ENCODE measurements at places on chromosomes 11 and 22.
A peak's percentile ranks its signal among the peaks of the same experiment; 100 is the strongest.

- no peak for DNase-seq
Measured at GRCh38 chr11:18471995-18472394, 16.3 kb downstream of the LDHAL6A start.

DNA sequence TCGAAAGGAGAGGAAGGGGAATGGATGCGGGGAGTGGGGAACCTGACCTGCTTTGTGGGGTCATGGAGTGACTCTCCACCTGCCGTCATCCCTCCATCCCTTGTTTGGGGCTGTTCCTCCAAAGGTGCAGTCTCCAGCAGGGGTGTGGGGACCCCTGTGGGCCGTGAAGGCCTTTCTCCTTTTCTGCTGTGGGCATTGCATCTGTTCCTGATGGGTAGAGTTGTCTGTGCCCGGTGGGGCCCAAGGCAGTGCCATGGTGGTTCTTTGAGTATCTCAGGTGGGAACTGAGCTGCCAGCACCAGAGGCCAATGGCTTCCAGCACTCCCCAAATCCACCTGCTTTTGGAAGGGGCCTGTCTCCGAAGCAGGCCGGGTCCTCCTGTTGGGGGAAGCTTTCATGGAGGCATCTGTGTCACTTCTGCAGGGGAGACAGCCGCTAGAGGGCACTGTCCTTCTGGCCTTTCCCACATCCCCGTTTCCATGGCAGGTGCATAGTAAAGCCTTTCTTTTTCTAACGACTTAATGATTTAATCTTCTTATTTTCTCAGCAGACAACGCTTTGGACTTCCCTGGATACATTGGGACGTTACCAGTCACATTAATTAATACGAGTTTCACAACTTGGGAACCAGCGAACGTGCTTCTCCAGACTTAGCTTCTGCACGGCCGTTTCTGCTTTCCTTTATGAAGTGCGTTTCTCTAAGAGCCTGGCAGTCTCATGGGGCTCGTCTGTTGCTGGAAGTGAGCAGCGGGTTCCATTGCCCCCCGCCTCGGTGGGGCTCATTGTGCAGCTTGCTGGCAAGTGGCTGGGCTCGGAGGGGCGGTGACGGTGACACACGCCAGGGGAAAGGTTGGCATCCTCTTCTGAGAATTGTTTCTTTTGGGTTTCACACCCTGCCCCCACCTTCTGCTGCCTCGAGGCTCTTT lies 57.1 kb downstream of the PARVB start:
- DNase-seq = peak; percentile 61

DNA sequence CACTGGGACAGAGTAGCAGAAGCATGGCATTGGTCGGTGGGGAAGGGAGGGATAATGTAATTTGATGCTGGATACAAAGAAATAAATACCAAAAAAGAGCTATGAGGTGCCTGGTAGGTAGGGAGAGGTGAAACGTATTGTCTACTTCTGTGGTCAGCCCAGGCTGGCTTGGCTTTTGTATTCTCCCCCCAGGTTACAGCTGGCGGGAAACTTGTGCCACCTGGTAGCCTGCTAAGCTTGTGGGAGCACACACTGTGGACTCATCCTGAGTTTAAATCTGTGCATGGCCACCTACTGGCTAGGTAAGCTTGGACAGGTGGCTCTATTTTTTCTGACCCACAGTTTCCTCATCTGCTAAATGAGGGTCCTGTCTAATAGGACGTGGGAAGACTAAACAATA lies 165.2 kb upstream of the E2F8 start:
- no peak for DNase-seq

DNA sequence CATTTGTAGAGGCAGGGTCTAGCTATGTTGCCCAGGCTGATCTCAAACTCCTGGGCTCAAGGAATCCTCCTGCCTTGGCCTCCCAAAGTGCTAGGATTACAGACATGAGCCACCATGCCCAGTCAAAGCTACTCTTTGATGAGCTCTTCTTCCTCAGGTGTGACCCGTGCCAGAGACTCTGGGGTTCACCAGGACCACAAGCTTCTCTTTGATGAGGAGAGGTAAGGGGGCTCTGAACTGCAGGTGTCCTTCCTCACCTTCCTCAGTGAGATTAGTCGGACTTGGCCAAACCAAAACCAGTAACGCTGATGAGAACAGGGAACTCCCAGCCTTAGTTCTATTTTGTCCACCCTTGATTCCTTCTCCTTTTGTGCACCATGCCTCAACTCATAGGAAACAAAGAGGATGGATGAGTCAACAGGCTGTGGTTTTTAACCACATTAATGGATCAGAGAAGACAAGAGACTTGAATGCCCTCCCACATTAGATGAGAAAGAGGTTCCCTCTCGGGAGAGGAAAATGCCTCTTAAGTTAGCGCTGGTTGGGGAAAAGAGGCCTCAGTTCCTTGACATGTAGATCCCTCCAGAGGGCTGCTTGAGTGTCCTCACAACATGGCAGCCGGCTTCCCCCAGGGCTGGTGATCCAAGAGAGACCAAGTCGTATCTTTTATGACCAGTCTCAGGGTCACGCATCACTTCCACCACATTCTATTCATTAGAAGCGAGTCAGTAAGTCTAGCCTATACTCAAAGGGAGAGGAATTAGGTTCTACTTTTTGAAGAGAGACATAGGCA lies 25.7 kb upstream of the CTR9 start:
- no peak for DNase-seq

DNA sequence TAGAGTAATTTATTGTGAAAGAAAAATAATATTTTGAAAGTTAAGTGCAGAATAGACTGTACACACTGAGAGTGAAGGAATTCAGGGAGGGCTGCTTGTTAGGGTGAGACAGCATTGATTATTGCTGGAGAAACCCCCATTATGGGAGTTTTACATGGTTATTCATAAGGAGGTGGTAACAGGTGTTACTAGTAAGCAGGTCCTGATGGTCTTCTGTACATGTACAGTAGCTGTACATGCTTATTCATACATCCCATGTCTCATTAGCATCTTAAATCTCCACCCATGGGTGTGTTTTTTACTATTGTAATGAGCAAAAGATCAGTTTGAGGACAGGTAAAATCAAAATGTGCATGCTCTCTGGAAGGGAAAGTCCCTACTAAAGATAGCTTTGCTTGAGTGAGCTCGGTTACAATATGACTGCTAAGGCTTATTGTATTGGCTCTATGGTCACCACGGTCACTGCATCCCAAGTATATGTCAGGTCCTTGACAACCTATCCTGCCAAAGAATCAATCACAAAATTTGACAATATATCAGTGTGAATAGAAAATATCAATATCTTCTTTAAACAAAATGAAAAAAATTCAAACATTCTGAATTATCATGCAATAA lies 6.2 kb downstream of the KDM4F start:
- no peak for DNase-seq

DNA sequence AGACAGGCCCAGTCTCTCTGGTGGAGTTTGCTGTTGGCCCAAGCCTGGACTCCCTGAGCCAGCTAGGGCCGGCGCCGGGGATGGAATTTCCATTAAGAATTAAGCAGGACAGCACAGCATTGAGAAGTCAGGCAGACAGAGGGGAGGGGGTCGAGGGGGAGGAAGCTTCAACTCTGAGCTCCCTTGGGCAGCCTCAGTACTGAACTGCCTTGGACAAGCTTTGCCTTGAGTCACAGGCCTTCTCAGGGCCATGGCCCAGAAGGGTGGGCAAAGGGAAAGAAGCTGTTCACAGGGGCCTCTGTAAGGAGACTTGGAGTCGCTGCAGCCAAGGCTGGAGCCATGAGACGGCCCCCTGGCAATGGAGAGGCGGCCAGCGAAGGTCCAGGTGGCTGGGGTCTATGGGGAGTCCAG lies 2.6 kb upstream of the INSC start:
- no peak for DNase-seq

GRCh38 chr22:30702856-30703255 lies 8.2 kb downstream of the OSBP2 start:
- no peak for DNase-seq

GRCh38 chr22:47367993-47368945 lies 605.8 kb downstream of the TBC1D22A start:
- DNase-seq = no peak

DNA sequence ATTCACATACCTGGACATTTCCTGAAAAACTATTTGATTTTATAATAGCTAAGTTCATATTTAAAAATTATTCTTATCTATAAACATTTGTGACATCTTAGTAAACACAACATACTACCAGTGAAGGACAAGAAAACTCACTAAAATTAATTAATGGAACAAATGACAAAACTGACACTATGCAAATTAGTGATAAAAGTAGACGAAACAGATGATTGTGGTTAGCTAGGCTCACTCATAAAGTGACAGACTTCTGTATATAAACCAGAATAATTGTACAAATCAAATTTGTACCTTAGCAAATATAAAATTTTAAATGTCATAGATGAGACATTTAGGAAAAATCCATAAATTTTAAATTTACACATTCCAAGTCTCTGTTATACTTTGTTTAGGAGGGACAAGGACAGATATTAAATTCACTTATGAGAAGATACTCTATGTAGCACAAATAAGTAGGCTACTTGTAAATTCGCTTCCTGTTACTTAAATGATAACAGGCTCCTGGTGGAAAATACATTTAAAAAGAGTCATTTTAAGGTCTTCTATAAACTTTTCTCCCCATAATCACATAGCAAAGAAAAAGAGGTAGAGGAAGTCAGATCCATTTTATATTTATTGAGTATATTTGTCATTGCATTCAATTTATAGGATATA lies 81.2 kb downstream of the KIF18A start:
- DNase-seq = no peak
